Trophoblast cell (in vitro differentiated cells and primary cell): ENCODE measurements at places on chromosomes 2 and 18.

- no peak overlapping the region for H3K27ac ChIP-seq
- no peaks in the 10 kb centered on the region for H3K4me1 ChIP-seq
- no peaks in the 10 kb centered on the region for H3K27me3 ChIP-seq
- H3K36me3 ChIP-seq, result peaks cover 3% of the 10 kb centered on the region
These were observed 17.8 kb downstream of the PDCL3 start for GRCh38 chr2:100580367-100581276.

GRCh38 chr2:215831296-215831913, 181.9 kb downstream of the MREG start:
- DNase-seq, result no peak
- H3K27ac ChIP-seq, result peak overlapping the region; percentile 22
- no peak overlapping the region for H3K4me3 ChIP-seq
- H3K4me1 ChIP-seq, result peaks cover 14% of the 10 kb centered on the region

DNA sequence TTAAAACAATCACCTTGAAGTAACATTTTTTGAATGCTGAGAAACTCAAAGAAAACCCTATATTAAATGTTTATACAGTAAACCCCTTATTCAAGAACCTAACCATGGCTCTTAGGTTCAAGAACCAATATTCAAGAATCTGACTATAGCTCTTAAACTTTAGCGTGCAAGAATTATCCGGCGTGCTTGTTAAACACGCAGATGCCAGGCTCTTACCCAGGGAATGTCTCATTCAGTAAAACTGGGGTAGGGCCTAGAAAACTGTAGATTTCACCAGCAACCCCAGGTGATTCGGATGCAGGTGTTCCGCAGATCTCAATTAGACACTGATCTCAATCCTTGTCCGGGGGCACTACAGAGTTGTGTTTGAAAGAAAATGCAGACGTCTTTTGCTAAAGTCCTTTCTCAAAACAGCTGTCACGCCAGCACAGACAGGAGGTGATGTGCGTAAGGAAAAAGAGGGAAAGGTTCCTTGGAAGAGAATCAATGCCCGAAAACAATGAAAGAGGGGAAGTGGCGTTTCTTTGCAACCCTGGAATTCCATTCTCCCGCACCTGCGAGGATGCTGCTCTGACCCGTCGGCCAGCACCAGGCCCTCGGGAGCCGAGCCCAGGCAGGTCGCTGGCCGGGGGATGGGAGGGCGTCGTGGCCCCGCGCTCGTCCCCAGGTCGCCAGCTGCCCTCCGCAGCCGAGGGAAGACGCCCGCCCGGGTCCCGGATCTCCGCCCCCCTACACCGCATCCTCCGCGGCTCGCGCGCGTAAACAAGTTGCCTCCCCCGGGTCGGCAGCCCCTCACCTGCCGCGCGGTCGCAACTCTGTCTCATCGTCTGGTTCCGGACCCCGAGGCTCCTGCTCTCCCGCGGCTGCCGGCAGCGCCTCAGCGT, 851 bp downstream of the EIF2AK3 start:
- peak overlapping the region; percentile 96 for H3K4me3 ChIP-seq
- H3K27me3 ChIP-seq, result no peaks in the 10 kb centered on the region
- peak; percentile 37 for DNase-seq
- no peaks in the 10 kb centered on the region for H3K36me3 ChIP-seq
- H3K4me1 ChIP-seq, result peaks cover 3% of the 10 kb centered on the region
- H3K27ac ChIP-seq, result peak overlapping the region; percentile 67

- H3K4me1 ChIP-seq, result peaks cover 2% of the 10 kb centered on the region
- no peak overlapping the region for H3K27ac ChIP-seq
- no peaks in the 10 kb centered on the region for H3K27me3 ChIP-seq
These were observed 101.4 kb downstream of the PLA2R1 start for GRCh38 chr2:159961037-159961436.

GRCh38 chr18:62438018-62438329, 84.9 kb upstream of the ZCCHC2 start:
- no peaks in the 10 kb centered on the region for H3K4me1 ChIP-seq
- no peak overlapping the region for H3K4me3 ChIP-seq
- no peaks in the 10 kb centered on the region for H3K27me3 ChIP-seq
- H3K36me3 ChIP-seq, result no peaks in the 10 kb centered on the region
- no peak for DNase-seq

- no peak for DNase-seq
- no peaks in the 10 kb centered on the region for H3K27me3 ChIP-seq
- H3K4me1 ChIP-seq, result no peaks in the 10 kb centered on the region
- H3K27ac ChIP-seq, result no peak overlapping the region
- H3K36me3 ChIP-seq, result no peaks in the 10 kb centered on the region
These were observed 1.9 kb downstream of the TCF23 start for GRCh38 chr2:27150639-27151230.
